ENCODE measurements at places on chromosomes 3 and 15.

DNA sequence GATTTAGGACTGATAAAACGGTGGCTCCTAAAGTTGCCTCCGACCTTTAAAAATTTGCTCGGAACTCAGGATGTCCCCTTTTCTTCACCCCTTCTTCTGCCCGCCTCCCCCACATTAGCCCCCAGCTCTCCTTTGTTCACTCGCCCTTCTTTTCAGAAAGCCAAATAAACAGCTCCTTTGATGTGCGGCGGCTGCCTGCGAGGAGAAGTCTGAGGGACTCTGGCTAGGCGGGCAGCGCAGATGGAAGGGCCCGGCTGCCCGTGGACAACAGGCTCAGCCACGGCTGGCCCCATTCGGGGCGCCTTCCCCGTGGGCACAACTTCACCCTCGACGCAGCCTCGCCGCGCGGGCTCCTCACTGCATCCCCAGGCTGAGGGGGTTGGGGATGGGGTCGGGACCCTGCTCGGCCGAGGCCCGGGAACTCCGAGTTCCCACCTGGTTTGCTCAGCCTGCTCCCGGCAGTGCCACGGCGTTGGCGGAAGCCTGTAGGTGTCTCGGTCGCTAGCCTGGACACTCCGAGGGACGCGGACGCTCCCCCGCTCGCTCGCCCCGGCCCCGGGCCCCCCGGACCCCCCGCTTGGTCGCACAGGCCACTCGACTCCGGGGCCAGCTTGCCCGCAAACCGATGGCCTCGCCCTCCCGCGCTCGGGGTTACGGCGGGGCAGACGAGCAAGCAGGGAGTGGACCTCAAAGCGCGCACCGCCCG lies 897 bp upstream of the TLE3 start:
- peak; percentile 68 for DNase-seq

DNA sequence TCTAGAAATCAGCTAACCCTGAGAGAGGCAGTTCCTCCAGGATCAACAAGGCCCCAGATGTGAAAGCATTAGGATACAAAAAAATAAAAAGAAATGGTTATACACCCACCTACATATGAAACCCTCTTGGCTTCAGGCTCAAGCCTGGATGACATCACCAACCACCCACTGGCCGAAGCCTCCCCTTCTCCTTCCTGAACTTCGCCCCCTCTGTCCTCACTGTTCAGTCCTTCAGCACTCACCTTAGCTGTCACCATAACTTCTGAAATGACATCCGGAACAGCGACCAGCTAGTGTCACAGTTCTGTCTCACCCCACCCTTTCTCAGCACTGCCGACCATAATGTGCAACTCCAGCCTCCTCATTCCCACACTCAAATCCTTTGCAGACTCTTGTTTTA lies 98.7 kb downstream of the PLCH1 start:
- no peak for DNase-seq

- no peak for DNase-seq
Observed at GRCh38 chr15:72389231-72389630, 8.9 kb upstream of the TMEM202 start.

DNA sequence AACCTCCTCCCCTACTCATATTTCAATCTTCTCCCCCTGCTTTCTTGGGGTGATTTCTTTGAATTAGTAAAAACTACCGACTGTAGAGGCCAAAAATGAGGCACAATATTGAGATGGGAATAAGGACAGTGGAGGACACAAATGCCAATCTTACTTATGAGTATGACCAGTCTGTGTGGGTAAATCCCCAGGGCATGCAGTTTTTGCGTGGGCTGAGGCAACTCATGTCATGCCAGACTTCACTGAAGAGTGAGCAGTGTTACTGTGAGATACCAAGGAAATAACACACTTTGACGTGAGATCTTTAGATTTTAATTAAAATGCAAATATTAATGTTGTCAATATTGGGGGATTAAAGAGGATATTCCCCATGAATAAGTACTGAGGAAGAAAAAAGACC lies 254.3 kb upstream of the ICE2 start:
- peak; percentile 16 for DNase-seq

GRCh38 chr15:48811325-48811958 lies 573 bp upstream of the CEP152 start:
- no peak for DNase-seq
